ENCODE measurements at places on chromosomes 2 and 18.

GRCh38 chr2:119691189-119691588 lies 12.2 kb downstream of the TMEM177 start:
- DNase-seq: no peak

DNA sequence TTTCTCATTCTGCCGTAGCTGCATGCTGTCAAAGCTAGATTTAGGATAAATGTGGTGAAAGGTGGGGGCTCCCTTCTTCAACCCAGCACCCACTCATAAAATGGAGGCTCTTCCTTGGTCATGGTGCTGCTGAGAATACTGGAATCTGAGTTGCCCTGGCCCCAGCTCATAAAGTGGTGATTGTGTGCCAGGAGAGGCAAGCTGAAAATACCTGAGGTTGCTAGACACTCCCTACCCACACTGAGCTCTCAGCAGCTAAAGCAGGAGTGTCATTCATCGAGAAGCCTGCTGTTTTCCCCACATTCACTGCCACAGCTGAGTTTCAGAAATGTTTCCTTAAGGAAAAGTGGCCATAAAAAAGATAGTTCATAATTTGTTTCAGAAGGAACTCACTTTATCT lies 297.1 kb upstream of the RBMS1 start:
- no peak for DNase-seq

GRCh38 chr18:56565551-56566345 lies 72.6 kb downstream of the TXNL1 start:
- peak; percentile 97 for DNase-seq

- DNase-seq: no peak
These were observed 123.8 kb upstream of the STON1 start for GRCh38 chr2:48406116-48406515.

- DNase-seq: no peak
These were observed 23.5 kb upstream of the C18orf32 start for GRCh38 chr18:49510393-49511115.

DNA sequence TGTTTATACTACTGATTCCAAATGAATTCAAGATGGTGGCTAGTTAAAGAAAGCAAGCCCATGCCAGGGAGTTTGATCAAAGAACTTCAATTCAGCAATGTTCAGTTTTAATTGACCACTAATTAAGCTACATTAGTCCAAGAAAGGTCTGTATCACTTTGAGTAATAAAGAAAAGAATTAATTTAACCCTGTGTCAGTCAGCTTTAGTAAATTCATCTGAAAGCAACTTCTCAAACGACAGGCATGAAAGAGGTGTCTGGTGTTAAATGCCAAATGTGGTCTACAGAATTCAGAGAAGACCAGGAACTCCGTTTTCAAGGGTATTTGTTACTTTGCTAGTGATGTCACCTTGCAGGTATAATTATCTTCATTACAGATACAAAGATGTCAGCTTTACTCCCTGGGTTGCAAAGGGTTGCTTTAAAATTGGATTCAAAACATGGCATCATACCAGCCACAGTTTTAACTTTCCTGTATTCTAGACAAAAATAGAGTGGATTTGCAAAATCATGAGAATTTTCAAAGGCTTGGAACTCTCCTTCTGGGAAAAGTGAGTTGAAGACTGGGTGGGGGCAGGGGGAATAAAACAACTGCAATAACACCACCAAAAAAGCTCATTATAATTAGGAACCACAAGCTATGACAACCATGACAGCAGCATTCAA lies 281.5 kb downstream of the TCF4 start:
- DNase-seq: no peak

DNA sequence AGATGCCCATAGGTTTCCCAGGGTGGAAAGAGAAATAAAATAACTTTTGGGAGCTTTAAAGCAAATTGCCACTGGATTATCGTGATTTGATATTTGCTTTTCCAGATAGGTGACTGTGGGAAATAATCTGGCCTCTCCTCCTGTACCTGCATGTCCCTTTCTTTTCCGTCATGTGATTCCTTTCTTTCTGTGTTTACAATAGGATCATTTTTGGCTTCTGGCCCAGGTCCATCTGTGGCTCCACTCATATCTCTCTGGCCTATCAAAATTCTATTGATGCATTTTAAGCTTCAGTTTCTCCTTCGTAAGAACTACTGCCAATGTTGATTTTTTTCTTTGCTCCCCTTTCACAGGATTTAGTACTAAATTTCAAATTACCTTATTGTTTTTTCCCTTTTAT lies 153.6 kb downstream of the CCDC85A start:
- no peak for DNase-seq

- no peak for DNase-seq
These were observed 181.8 kb downstream of the SNTG2 start for GRCh38 chr2:1132328-1132969.

DNA sequence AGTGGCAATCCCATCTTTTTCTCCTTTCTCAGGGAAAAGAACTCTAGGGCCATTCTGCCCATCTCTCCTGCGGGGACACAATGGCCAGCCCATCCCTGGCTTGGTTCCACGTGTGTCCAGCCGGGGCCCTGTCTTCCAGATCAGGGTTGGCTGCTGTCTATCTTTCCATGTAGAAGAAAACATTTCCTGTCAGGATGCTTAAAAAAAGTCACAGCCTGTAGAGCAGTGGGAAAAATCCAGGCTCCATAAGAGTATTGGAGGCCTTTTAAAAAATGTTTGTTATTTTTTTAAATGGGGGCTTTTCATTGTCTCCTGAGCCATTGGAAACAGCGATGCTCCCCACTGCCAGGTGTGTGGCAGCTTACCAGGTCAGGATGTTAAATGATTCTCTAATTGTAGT lies 105.6 kb downstream of the TGFA start:
- no peak for DNase-seq

- no peak for DNase-seq
These were observed 110.8 kb downstream of the DDX1 start for GRCh38 chr2:15702452-15702851.

GRCh38 chr2:196251132-196251531 lies 79.8 kb upstream of the STK17B start:
- no peak for DNase-seq

GRCh38 chr18:78679031-78679430 lies 300.6 kb upstream of the SALL3 start:
- DNase-seq: no peak

DNA sequence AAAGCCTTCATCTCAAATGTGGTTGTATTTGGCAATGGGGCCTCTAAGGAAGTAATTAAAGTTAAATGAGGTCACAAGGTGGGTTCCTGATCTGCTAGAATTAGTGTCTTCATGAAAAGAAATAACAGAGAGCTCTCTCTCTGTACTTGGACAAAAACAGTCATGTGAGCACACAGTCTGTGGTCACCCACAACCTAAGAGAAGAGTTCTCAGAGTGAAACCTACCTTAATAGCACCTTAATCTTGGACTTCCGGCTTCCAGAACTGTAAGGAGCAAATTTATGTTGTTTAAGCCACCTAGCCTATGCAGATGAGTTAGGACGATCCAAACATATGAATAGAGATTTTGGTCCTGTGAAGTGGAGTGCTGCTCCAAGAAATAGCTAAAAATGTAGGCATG lies 758.9 kb downstream of the LRRTM4 start:
- DNase-seq: no peak

GRCh38 chr2:20186078-20186854 lies 38.7 kb downstream of the SDC1 start:
- DNase-seq: no peak

GRCh38 chr2:9099341-9099751 lies 95.9 kb upstream of the MBOAT2 start:
- peak; percentile 11 for DNase-seq

GRCh38 chr2:85804583-85804982 lies 50.8 kb downstream of the ATOH8 start:
- DNase-seq: no peak

DNA sequence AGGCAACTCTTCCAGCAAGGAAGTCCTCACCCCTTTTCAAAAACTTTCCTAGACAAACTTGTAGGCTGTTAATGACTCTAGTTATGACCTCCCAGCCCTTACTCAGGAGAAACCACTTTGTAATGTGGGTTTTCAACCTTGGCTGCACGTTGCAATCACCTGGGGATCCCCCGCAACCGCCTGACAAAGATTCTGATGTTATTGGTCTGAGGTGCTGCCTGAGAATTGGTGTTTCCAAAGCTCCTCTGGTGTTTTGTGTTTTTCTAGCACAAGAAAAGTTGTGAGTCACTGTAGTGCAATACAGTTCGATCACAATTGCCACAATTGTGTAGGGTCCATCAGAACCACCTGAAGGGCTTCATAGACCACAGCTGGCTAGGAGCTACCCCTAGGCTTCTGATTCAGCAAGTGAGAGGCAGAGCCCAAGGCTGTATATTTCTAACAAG lies 121.6 kb downstream of the SP100 start:
- DNase-seq: no peak

- DNase-seq: no peak
These were observed 21.4 kb upstream of the LTBP1 start for GRCh38 chr2:32925283-32925815.

GRCh38 chr2:106703161-106703560 lies 182.8 kb downstream of the ST6GAL2 start:
- no peak for DNase-seq

DNA sequence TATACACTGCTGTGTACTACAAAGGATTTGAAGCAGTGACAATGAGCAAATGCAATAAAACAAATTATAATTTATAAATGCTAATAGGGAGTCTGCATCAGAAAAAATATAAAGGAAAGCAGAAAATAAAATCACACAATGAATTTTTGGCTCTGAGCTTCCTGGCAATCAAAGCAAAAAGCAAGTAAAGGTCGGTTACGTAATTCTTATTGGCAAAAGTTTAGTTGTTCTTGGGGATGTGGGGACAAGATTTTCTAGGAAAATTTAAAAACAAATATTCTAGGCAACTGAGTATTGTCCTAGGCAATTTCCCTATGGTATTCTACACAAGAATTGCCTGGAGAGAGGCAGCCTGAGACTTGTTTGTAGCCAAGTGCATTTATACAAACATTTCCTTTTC lies 1.8 kb downstream of the ORC2 start:
- DNase-seq: no peak

GRCh38 chr2:234558642-234559041 lies 61.8 kb upstream of the ARL4C start:
- DNase-seq: no peak

- no peak for DNase-seq
These were observed 189.9 kb upstream of the PIEZO2 start for GRCh38 chr18:11339188-11339775.

- no peak for DNase-seq
These were observed 249.0 kb downstream of the TRIB2 start for GRCh38 chr2:12965540-12966269.

- DNase-seq: no peak
These were observed 1995.5 kb upstream of the CELF4 start for GRCh38 chr18:39561126-39561525.

DNA sequence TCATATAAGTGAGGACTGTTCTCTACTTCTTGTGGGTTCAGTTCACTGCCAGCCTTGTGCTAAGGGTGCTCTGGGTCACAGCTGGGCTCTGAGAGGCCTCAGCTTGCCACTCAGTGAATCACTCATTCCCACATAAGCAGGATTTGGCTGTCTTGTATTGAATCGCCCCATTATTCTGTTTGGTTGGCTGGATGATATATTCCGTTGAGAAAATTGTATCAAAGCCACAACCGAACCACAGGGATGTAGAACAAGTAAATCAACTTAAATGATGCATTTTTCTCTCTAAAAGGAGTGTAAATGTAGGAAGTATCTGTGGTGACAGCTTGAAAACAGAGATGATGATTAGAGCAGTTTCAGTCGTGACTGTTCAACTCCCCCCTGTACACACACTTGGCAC lies 39.6 kb downstream of the TTC39C start:
- DNase-seq: no peak

DNA sequence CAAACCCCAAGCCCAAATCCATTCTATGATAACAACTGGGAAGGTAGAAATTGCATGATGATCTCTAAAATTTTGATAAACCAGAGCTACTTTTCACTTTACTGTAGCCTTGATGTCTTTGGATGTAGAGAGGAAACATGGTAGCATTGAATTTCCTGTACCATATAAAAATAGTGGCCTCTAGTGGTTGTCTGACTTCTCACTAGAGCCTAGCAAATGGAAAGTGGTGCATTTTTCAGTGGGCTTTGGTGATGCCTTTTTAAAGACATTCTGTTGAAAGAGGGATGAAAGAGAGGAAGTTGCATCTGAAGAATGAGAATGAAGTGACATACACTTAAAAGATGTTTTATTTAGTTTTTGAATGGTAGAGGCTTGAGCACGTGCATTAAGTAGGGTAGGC lies 662.2 kb downstream of the XIRP2 start:
- no peak for DNase-seq

DNA sequence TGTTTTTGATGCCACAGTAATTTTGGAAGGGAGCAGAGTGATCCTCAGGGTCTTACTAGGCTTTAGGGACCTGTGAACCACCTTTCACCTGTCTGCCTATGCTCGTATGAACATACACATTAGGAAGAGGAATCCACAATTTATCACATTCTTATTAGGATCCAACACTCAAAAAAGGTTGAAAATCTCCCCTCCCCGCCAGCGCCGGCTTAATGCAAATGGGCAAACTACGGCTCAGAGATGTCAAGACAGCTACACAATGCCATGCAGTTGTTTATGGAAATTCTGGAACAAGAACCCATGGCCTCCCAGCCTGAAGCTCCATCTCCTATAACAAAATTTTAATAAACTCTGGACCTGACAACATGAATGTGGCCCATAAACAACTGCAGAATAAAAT lies 375.9 kb upstream of the ACVR2A start:
- DNase-seq: no peak

- DNase-seq: peak; percentile 85
These were observed 22.1 kb downstream of the B3GNT2 start for GRCh38 chr2:62217970-62218369.

GRCh38 chr2:98308532-98308931 lies 37.7 kb upstream of the CNGA3 start:
- DNase-seq: no peak

GRCh38 chr2:237540823-237541222 lies 25.6 kb upstream of the PRLH start:
- DNase-seq: no peak

- no peak for DNase-seq
These were observed 36.8 kb downstream of the LRRFIP1 start for GRCh38 chr2:237664151-237664550.

DNA sequence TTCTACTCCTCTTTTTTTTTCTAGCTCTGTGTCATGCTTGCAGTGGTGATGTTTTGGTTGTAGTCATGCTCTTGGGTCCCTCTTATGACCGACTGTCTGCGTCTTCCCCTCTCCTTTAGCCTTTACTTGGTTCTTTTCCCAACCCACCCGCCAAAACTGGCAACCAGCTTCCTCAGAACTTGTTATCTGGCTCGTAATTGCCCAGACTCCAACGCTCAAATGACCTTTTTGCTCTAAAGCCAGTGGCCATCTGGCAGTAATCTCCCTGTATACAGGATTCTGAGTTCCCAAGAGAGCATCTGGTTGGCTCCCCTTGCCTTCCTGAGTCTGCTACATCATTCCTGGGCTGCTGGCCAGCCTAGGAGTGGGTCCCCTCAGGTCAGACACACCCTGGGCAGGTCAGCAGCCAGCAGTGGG lies 147.2 kb downstream of the MGAT5 start:
- DNase-seq: no peak

GRCh38 chr2:241230435-241230834 lies 42.0 kb downstream of the ANO7 start:
- no peak for DNase-seq

Data from AG09309 (cell line).